Colonic mucosa (tissue), 4 donors: ENCODE measurements at places on chromosomes 7 and 10. TPM values are rescaled to one million over a fixed set of nuclear protein-coding genes. Genes with fewer than 3 reads are reported as not detected.

SPDYE6 gene
- total RNA-seq: not detected

ANXA8 gene
- not detected for total RNA-seq

LEP gene
- total RNA-seq: 0.07 TPM

DNA sequence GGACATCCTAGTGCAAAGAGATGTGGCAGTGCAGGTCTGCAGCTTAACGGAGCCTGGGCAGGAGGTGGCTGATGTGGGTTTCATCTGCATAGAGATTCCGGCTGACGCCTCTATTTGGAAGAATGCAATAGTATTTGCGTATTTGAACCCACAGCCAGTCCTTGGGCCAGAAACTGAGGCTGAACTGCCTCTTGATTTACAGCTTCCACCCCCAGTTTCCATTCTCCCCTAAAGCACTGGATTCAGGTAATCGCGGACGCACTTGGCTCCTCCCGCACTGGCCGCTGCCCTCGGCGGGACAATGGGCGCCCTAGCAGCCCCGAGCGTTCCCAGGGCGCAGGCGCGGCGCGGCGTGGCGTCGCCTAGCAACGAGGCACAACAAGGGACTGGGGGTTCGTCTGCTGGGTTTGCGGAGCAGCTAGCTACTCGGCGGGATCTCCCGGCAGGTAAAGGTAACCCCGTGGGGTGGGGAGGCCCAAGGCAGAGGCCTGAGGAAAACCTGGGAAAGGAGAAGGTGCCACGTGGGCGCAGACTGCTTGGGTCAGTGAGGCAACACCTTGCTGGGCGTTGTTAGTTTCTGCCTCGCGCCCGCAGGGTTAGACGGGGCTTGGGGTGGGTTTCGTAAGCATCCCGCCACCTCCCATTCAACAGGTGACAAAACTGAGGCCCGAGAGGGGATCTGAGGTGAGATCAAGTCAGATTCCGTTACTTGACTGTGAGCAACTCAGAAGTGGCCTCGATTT is at the start of gene ARMC3:
Gene ARMC3 (plus strand): TSS at position 393 of the 743 bp plus-strand sequence. CDS start 3,944 bp downstream, outside the sequence.
- DNase-seq: peak; percentile 32

GRCh38 chr7:22563621-22564241 is 63.7 kb upstream of the STEAP1B start:
- DNase-seq: no peak

GRCh38 chr7:131219312-131220041 is 108.2 kb upstream of the MKLN1 start:
- no peak for DNase-seq

DNA sequence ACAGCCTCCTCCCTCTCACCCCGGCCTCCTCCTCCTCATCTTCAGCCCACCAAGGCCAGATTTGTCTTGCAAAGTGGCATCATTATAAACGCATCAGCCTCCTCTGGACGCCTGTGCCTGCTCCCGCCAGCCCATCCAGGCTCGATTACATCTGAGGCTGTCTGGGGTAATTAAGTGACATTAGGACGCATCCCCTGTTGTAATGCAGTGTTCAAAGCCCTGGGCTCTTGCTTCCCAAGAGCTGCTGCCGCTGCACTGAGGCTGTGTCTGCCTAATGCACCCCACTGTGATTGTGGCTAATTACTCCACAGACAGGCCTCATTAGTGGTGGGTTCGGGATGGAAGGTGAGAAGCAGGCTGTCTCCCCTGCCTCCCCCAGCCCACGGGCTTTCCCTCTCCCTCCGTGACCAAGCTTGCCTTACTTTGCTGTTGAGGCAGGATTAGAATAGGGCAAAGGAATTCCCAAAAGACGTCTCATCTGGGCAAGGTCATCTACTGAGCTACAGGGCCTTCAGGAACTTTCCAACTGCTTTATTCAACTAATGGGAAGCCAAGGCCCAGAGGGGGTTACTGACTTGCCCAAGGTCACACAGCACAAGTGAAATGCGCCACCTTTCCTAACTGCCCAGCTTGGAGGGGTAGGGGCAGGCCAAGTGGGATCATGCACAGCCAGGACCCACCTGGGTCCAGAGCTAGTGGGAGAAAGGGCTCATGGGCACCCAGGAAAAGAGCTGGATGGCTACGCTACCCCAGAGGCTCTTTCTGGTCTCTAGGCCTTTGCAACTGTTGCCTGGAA is 66.2 kb upstream of the PCBD1 start:
- no peak for DNase-seq

DNA sequence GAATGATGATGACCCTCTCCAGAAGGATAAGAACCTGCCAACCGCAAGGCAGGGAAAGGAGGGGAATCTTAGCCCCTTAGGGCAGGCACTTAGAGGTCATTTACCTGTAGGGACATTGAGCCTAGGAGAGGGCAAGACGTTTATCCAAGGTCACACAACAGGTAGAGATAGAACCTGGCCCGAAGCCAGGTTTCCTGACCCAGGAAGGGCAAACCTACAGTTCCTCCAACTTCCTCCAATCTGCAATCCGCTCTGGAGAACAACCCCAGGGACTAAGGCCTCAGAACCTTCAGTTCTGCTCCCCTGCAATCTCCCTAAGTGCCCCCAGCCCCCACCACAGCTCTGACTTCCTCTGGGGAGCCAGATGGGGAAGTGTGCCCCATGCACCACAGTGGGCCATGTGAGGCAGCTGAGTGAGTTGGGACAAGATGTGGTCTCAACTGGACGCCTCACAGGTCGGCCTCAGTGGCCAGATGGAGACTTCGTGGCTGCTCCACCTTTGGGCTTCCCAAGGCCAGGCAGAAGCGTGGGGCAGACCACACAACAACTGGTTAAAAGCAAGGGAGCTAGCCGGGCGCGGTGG is 1.4 kb upstream of the PSAP start:
- DNase-seq: peak; percentile 45
